Stimulated activated CD8-positive, alpha-beta memory T cell treated with anti-CD3 and anti-CD28 coated beads, Interleukin-12 subunit alpha, Interleukin-12 subunit beta, amount 100 ng/mL, for 1 hour (primary cell): ENCODE measurements at places on chromosomes 1 and 21.

GRCh38 chr1:96049759-96050409, 671.7 kb upstream of the PTBP2 start:
- DNase-seq, result no peak

DNA sequence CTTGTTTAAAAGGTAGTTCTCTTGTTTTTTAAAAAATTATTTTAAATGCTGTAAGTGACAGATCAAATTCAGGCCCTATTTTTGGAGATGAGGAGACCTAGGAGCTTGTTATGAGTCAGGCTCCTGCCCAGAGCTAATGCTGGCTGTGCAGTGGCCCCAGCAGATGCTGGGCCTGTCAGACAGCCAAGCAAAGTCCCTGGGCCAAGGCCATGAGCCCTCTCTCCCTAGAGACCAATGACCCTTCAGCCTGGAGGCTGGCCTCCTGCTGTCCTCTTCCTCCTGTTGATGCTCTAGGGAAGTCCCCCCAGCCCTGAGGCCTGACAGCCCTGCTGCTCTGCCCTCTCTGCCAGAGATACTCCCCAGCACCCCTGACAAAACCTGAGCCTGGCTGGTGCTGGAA, 128.1 kb upstream of the CTTNBP2NL start:
- DNase-seq, result no peak

DNA sequence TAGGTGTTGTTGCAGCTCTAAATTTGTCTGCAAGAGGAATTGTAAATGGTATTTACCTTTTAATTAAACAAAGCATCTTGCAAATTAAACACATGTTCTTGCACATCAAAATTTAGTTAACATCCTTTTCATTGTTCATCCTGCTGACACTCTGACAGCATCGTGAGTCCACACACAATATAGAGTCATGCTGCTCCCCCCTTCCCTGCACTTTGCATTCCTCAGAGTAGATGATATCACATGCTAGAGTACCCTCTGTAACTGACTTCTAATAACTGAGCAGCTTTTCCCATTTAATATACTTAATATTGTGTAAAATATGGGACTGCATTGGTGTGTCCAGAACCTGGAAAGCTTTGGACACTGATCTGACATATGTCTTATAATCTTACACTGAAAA, 138.8 kb upstream of the DPYD start:
- no peak for DNase-seq

GRCh38 chr1:36531833-36532232, 49.1 kb upstream of the CSF3R start:
- DNase-seq, result no peak

DNA sequence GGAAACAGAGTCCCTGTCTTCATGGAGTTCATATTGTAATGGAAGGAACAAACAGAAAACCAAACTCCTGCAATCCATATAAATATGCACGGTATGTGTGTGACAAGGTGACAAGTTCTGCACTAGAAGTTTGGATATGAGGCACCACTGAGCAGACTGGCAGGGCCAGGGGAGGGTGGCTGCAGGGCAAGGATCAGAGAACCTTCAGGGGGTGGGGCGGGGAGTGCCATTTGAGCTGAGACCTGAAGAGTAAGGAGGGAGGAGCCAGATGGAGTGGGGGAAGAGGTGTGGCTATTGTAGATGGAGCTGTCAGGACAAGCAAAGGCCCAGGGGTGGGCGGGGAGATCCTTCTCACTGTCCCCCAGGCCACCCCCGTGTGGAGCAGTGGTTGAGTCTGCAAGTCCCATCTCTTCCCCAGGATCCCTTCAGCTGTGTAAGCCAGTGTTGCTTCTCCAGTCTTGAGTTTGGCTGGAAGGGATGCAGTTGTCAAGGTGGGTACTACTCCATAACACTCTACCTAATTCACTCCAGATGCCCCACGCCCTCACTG, 76.4 kb downstream of the ATP5PO start:
- no peak for DNase-seq

- DNase-seq, result no peak
Observed at GRCh38 chr1:100198596-100198995, 20.5 kb upstream of the LRRC39 start.

- DNase-seq, result no peak
Observed at GRCh38 chr1:221164951-221165838, 286.0 kb downstream of the HLX start.

- no peak for DNase-seq
Observed at GRCh38 chr1:154666051-154666790, 58.2 kb upstream of the ADAR start.
